ENCODE measurements at places on chromosomes 3 and 15.

- no peak for DNase-seq
Measured at GRCh38 chr3:14256561-14257342, 78.1 kb downstream of the LSM3 start.

- DNase-seq = no peak
Measured at GRCh38 chr3:195137638-195138588, 133.0 kb downstream of the XXYLT1 start.

- no peak for DNase-seq
Measured at GRCh38 chr3:20225769-20226168, 39.8 kb upstream of the SGO1 start.

DNA sequence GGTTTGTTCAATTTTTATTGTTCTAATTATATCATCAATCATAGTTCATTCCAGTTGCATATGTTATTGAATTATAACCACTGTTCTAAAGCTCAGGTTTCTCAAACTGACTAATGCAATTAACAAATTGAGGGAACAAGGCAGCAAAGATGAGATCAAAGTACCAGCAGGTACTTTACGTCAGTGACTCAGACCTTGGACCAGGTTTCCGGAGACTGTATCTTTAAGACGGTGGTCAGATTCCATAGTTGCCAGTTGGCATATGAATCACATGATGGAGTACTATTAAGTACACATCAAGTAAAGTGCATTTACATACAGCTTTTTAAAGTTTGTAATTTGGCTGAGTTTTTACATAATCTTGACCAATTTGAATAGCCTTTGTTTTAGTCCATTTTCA is 583.6 kb upstream of the ROBO2 start:
- DNase-seq = no peak

DNA sequence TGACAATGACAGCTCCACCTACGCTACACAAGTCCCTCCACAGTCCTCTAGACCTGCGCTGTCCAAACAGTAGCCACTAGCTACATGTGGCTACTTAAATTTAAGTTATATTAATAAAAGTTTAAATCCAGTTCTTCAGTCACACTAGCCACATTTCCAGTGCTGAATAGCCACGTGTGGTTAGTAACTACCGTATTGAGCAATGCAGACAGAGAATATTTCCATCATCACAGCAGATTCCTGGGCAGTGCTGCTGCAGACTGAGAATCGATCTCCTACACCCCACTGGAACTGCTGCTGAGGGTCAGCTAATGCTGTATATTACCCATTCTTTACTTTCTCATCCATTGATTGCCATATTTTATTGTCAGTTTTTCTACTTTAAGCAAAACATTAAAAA is 40.9 kb downstream of the HDC start:
- no peak for DNase-seq

DNA sequence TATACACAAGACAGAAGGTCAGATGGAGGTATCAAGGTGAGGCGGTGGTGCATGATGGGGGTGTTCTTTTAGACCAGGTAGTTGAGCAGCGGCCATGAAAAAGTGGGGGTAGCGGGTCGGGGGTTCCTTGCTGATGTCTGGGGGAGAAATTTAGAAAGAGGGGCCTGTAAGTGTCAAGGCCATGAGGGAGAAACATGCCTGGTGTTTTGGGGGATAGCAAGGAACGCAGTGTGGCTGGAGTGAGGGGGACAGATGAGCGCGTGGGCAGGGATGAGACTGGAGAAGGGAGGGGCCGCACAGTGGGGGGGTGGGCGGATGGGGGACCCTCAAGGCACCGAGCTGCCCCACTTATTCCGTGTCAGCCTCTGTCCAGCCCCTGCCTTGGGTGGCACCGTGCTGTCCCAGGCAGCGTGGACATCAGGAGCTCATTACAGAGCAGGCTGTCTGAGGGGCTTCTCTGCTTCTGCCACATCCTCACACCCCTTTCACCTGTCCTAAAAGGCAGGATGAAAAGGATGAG is 143.3 kb downstream of the SMAD6 start:
- no peak for DNase-seq

- DNase-seq = no peak
Measured at GRCh38 chr15:39083213-39083612, 497.7 kb upstream of the THBS1 start.

- DNase-seq = no peak
Measured at GRCh38 chr15:75531041-75531450, 48.1 kb downstream of the PTPN9 start.

GRCh38 chr3:61073566-61074165 is 177.6 kb downstream of the FHIT start:
- no peak for DNase-seq

DNA sequence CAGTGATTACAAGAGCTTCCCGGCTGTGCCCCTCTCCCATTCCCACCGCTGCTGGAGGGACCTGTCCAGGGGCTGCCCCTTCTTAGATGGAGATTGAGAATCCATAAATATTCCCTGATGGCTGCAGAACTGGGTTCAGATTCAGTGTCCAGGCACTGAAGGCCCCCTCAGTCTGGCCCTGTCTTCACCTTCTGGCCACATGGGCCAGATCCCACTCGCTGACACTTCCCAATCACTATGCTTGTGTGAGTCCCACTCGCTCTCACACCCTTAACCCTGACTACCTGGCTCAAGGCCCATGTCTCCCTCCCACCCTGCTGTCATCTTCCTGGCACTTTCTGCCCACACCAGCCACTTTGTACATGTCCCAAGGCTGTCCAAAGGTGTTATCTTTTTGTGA is 15.5 kb upstream of the MRPS22 start:
- DNase-seq = no peak

GRCh38 chr3:125141596-125142419 is 70.7 kb downstream of the SLC12A8 start:
- DNase-seq = peak; percentile 41

DNA sequence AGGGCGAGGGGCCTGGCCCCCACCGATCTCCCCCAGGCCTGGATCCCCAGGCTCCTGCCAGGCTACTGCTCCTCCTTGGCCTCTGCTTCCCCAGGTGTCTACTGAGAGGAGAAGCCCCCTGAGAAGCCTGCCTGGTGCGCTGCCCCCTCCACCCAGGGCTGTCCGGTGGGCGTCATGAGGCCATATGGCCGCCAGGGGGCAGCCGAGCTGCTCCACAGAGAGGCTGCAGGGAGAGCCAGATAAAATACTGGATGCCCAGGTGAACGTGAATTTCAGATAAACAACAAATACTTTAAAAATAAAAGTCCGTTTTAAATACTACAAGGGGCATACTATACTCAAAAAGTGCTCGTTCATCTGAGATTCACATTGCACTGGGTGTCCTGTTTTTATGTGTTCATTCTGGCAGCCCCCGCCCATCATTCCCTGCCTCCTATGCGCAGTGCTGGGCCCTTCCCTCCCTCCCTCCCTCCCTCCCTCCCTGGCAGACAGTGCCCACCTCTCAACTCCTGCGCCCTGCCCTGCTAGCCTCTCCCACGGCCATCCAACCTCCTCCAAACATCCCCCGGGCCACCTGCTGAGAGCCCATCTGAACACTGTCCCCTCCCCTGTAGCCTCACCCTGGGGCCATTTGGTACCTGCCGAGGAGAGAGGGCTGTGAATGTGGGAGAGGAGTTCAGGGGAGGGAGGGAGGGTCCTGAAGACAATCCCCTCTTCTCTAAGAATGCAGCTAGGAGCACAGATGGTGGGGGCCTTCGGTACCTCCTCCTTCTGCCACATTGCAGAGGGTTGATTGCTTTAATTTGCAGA is 29.6 kb downstream of the PSTPIP1 start:
- DNase-seq = peak; percentile 57

DNA sequence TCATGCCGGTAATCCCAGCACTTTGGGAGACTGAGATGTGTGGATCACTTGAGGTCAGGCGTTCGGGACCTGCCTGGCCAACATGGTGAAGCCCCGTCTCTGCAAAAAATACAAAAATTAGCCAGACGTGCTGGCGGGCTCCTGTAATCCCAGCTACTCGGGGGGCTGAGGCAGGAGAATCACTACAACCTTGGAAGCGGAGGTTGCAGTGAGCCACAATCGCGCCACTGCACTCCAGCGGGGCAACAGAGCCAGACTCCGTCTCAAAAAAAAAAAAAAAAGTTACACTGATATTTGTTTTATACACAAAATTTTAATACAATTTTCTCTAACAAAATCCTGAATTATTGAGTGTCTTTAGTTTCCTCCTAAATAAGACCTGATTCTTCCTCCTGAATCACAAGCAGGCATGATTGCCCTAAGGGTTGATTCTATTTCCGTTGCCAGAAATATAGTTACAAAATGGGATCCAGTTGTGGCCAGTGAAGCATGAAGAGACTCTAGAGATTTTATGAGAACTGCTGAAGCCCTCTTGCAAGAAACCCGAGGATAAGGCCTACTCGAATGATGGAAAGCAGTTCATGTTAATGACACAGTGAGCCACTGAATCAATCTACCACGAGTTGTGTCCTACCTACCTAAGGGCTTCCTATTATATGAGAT is 9.6 kb upstream of the SMARCC1 start:
- DNase-seq = no peak

DNA sequence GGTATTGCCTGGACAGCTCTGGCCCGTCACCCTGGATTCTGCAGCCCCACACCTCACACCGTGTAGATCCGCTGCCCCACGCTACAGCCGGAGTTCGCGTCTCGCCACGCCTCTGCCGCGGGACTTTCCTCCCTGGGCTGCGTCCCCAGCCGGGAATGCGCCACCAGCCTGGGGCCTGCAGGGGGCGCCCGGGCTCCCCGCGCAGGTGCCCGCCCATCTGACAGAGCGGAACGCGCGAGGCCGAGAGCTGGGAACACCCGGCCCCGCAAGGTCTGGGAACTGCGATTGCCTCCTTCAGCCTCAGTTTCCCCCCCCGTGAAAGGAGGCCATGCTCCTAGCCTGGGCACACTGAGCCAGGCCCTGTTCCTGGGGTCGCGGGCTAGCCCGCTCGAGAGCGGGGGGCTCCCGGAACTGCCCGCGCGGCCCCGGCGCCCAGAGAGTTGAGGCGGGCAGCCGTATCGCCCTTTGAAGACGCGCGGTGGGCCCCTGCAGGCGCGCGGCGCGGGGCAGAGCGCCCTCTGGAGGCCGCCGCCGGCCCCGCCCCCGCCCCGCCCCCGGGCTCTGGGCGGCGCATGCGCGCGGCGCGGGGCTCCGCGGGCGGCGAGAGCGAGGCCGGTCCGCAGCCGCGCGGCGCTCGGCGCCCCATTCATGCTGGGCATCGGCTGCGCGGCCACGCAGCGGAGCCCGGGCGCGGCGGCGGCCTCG is at the start of gene PLXNA1:
TSS of gene PLXNA1 (plus strand) at position 645 of the 705 bp plus-strand sequence. CDS start 5,479 bp downstream, outside the sequence.
- peak; percentile 77 for DNase-seq

GRCh38 chr15:50067254-50067653 is 51.8 kb downstream of the ATP8B4 start:
- DNase-seq = no peak

DNA sequence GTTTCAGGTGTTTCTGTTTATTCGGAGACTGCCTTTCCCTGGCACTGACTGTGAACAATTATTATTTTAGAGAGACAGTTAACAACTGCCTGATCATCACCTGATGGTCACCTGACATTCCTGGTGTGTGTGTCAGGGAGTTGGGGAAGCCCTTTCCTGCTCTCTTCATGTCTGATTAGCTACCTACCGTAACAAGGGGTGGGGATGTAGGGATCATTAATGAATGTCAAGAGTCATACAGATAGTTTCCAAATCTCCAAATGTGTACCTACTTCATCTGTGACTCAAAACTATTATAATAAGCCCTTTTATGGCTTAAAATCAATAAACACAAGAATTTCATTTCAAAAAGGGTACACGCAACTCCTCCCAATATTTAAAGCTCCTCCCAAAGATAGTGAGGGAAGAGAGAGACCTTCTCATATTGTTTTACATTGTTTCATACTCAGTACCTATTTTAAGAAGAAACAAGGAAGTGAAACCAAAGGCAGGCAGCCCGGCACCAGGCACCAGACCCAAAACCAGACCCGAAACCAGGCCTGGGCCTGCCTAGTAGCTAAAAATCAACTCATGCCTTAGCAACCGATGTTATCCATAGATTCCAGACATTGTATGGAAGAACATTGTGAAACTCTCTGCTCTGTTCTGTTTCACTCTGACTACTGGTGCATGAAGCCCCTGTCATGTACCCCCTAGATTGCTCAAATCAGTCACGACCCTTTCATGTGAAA is 844.9 kb upstream of the ALCAM start:
- DNase-seq = no peak

GRCh38 chr3:96863129-96863740 is 48.8 kb downstream of the EPHA6 start:
- DNase-seq = no peak

DNA sequence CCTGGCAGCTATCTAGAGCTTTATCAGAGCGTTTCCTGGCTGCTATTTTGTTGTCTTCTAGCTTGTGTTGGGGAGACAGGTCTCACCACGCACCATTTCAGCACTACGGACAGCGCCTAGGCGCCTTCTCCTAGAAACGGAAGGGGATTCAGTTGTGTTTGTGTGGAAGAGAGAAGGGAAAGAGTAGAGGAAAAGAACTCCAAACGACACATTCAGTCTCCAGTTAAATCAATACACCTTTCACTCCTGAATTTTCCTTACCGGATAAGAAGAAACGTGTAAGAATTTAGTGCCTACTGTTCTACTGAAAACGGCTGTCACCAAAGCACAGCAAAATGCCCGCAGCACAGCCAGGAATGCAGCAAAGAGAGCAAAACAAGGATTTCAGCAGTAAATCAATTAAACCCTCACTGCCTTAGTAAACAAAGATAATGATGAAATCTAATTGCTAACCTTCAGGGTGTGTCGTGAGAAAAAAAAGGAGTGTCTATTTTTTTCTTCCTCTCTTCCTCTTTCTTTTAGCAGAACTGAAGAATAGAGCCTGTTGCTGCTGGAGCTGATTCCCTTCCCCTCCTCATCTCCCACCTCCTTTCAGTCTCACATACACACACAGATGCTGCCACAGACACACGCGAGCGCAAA is 412 bp upstream of the CTXN2 start:
- no peak for DNase-seq

DNA sequence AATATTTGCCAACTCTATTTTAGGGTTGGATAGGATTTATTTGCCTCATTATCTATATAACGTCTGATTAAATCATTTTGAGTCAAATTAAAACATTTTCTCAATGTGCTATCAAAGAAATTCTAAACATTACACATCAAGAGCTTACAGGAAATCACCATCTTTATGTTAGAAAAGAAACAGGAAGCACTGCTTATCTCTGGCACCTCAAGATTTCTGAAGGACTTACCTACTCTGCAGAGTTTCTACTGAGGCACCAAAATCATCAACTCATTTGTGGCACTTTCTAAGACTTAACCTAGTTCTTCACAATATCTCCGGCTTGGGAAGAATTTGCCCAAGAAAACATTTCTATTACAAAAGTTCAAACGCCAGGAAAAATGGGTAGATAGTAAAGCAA is 181.3 kb upstream of the EOMES start:
- DNase-seq = no peak

Measured in stimulated activated CD4-positive, alpha-beta T cell treated with anti-CD3 and anti-CD28 coated beads, Interleukin-1b, Interleukin-23, amount 100 ng/mL, for 24 hours (primary cell).